Stimulated activated CD8-positive, alpha-beta memory T cell treated with anti-CD3 and anti-CD28 coated beads, Interleukin-15, amount 100 ng/mL, for 48 hours (primary cell): ENCODE measurements at places on chromosomes 3 and 15.

DNA sequence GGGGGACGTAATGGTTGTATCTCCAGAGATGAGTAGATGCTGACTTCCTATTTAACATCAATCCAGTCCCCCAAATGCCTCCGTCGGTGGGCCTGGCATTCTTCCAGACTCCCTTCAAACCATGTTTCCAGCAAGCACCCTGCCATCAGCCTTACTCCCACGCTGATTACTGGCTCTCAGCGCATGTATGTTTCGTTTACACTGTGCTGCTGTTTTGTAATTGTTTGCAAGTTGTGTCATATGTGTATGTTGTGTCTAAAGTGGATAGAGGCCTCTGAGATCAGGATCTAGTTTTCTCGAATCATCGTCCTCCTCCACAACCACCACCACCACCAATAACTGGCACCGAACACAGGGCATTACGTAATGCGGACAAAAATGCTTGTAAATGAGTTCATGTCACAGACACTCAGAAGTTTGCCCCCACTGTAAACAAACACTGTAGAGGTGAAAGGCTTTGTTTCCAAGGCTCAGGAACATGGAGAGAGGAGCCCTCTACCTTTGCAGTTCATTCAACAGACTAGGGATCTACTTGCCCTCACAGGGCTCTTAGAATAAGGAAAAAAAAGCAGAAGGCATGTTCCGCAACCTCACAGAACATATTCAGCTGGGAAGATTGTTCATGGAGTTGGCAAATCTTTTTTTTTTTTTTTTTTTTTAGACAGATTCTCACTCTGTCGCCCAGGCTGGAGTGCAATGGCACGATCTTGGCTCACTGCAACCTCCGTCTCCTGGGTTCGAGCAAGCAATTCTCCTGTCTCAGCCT lies 46.1 kb upstream of the SEMA4B start:
- DNase-seq, result no peak

- no peak for DNase-seq
Measured at GRCh38 chr3:119891944-119892721, 110.2 kb downstream of the NR1I2 start.

- no peak for DNase-seq
Measured at GRCh38 chr3:182889948-182890629, 90.2 kb downstream of the DCUN1D1 start.

DNA sequence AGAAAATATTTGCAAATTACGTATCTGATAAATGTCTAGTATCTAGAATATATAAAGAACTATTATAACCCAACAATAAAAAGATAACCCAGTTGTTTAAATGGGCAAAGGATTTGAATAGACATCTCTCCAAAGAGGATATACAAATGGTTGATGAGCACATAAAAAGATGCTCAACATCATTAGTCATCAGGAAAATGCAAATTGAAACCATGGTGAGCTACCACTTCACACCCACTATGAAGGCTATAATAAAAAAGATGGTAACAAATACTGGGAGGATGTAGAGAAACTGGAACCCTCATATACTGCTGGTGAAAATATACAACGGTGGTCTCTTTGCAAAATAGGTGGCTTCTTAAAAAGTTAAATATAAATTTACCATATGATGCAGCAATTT lies 28.0 kb downstream of the RAD51 start:
- DNase-seq, result no peak
